ENCODE measurements at places on chromosomes 4 and X.

- ATAC-seq = no peak
These were observed 38.7 kb downstream of the ARHGEF9 start for GRCh38 chrX:63746278-63746677.

- no peak for ATAC-seq
These were observed 641.3 kb downstream of the RPA4 start for GRCh38 chrX:97524997-97525396.

GRCh38 chrX:68420559-68420958 lies 12.7 kb downstream of the OPHN1 start:
- ATAC-seq = no peak

DNA sequence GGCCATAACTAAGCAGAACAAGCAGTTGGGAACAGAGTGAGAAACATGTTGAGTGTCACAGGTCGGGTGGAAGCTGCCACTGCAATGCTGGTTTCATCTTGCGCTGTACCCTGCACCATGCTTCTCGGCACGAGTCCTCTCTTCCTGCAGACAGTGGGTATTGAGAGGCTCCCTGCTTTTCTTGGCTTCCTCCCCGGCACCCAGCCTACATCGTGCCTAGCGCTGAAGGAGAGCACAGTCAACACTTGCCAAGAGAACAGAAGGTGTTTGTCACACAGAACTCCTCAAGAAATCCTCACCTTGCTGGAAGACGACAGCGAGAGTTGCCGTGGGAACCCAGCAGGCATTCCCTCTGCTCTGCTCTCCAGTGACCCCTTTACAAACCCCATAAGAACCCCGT lies 53.6 kb downstream of the EVC2 start:
- ATAC-seq = no peak

DNA sequence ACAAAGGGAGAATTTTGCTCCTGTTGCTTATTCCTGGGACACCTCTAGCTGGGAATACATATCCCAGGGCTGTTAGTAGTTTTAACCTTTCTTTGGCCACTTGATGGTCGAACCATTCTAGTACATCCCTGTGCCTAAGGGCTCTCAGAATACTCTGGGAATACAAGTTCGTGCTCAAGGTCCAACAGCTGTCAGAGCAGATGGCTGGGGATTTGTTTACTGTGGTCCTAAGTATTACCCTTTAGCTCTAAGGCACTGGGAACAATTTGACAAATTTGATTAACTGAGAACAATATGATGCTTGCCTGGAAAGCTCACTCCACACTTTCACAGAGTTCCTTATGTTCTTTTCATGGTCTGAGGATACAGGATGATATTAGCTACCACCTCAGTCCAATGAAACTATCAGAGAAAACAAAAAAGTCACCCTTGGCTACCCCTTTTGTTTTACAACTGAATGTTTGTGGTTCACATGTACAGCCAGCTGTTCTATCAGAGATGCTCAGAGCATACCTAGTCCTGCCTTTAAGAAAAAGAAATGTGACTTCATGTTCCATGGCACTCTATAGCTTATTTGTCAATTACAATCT lies 47.4 kb upstream of the PHOX2B start:
- ATAC-seq = no peak

DNA sequence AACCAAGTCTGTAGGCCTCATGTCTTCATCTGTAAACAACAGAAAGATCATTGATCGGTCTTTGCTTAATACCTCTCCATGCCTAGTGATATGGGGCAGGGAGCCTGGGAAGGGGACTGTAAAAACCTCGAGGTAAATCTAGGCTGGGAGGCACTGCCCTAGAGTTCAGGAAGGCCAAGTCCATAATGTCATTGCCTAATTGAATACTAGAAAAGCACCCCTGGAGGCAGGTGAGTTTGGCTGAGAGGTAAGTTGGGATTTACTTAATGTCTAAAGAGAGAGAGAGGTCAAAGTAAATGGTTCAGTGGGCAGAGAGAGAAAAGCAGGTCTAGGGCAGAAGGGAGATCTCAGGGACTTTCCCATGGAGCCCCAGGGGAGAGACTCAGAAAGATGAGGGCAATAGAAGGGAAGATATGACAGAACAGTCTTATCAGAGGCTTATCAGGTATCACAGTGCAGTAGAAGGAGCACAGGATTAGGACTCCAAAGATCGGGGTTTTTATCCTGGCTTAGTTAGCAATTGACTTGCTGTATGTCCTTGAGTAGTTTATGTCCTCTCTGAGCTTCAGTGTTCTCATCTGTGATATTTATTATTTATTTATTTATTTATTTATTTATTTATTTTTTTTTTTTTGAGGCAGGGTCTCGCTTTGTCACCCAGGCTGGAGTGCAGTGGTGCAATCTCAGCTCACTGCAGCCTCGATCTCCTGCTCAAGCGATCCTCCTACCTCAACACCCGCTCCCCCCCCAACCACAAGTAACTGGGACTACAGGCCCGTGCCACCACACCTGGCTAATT lies 85.2 kb downstream of the SLC16A2 start:
- no peak for ATAC-seq

DNA sequence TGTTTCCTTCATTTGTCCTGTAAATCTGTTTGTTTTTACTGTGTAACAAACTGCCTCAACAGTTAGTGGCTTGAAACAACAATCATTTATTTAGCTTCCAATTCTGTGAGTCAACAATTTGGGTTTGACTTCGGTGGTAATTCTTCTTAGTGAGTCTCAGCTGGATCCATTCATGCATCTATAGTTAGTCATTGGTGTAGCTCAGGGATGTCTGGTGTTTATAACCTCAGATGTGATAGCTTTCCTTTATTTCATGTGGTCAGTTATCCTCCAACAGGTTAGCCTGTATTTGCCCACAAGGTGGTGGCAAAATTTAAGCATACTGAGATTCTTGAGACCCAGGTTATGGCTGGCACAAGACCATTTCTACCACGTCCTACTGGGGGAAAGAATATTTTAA lies 1267.2 kb downstream of the RAPGEF2 start:
- no peak for ATAC-seq

DNA sequence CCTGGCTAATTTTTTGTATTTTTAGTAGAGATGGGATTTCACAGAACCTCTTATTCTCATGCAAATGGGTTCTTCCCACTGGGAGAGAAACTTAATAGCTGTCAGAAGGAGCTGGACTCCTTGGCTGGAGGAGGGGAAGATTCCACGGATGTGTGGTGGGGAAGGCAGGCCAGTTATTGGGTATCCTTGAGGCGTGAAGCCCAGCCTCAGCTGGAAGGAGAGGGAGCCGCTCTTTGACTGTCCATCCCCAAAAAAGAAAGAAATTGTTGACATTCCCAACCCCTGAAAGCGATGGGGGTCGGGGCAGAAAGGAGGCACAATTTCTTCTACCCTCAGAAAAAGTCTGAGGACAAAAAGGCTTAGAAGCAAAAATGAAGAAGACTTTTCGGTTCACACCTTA lies 983.1 kb upstream of the PABPC4L start:
- ATAC-seq = no peak

- ATAC-seq = no peak
These were observed 21.7 kb upstream of the CD38 start for GRCh38 chr4:15756361-15756861.

- no peak for ATAC-seq
These were observed 20.3 kb upstream of the HGFAC start for GRCh38 chr4:3421470-3421869.

DNA sequence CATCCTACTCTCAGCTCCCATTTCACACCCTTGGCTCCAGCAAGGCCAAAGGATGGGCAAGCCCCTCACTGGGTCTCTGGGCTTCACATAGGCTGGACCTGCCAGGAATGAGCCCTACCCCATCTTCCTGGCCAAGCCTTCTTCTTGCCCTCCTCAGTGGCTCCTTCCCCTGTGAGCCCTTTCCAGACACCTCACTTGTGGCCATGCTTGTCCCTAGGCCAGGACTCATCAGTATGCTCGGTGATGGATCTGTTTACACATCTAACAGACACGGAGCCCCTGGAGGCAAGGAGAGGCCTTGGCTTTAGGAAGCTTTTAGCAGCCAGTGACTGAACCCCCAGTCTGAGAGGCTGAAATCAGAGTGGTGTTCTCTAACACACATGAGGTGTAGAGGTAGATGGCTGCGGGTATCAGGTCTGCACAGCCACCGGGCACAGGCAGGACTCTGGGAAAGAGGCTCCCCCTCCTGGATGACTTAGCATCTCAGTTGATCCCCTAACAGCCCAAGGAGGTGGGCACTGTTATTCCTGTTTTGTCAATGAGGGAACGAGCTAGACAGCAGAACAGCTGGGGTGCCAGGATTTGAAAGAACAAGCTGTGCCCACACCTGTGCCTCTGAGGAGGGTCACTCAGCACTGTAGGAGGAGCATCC lies 44.8 kb downstream of the PPP2R2C start:
- ATAC-seq = no peak

GRCh38 chrX:100408713-100409609 lies 1.1 kb downstream of the PCDH19 start:
- ATAC-seq = no peak

GRCh38 chr4:177569434-177569833 lies 127.2 kb upstream of the AGA start:
- no peak for ATAC-seq

DNA sequence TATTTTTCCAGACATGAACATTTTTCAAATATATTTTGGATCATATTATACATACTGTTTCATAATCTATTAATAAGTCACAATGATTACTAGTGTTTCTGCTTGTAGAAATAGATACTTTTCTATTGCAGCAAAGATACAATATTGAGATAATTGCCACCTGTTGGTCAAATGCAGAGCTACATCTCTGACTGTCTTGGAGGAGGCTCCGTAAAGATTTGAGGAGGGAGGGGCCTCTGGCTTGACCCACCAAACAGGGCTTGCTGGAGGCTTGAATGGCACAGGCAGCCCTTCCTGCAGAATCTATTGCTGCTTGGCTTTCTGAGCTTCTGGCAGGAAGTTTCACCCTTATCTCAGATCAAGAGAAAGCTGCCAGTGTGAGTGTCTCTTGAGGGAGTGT lies 99.3 kb upstream of the ARMCX2 start:
- no peak for ATAC-seq

- no peak for ATAC-seq
These were observed 6.2 kb upstream of the RTL3 start for GRCh38 chrX:78665342-78665741.

GRCh38 chr4:81039351-81039972 lies 9.0 kb downstream of the BMP3 start:
- ATAC-seq = no peak

DNA sequence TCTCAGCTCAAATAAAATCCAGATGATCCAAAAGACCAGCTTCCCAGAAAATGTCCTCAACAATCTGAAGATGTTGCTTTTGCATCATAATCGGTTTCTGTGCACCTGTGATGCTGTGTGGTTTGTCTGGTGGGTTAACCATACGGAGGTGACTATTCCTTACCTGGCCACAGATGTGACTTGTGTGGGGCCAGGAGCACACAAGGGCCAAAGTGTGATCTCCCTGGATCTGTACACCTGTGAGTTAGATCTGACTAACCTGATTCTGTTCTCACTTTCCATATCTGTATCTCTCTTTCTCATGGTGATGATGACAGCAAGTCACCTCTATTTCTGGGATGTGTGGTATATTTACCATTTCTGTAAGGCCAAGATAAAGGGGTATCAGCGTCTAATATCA lies 18.7 kb upstream of the TLR8 start:
- ATAC-seq = no peak

DNA sequence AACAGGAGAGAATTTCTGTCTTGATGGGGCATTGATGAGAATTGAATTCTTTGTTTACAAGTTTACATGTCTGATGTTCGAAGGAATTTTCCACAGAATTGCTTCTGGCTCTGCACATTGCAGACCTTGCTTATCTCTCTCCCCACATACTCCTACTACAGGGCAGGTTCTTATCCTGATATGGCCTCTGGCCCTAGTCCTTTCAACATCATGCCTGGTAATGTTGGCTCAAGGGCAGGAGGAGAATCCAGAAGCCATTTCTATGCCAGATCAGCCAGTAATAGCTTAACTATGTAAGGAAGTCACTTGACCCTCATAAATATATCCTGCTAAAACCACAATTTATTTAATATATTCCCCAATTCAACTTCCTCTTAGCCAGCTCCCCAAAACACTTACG lies 24.3 kb upstream of the TSPAN5 start:
- ATAC-seq = no peak

- peak; percentile 6 for ATAC-seq
These were observed 973 bp downstream of the STK32B start for GRCh38 chr4:5052204-5052702.

GRCh38 chrX:33831211-33831610 lies 300.9 kb downstream of the FAM47A start:
- no peak for ATAC-seq

- no peak for ATAC-seq
These were observed 204.9 kb upstream of the PPARGC1A start for GRCh38 chr4:24094726-24095125.

- ATAC-seq = no peak
These were observed 1.2 kb downstream of the PRKX start for GRCh38 chrX:3712051-3712869.

DNA sequence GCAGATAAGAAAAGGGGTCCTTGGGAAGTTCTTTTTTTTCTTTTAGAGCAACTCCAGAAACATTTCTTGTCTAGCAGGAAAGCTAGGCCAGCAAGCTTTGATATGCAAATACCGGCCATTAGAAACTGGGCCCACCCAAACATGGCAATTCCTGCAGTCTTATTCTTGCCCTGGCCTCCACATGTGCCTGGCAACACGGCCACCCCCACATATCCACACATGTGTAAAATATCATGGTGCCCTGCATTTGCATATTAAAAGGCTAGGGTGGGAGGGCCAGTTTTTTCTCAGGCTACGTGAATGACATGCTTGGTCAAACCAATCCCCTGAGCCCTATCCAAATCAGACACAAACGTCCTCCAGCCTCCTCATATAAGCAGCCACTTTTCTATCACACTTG lies 171.7 kb upstream of the ZCCHC13 start:
- no peak for ATAC-seq

DNA sequence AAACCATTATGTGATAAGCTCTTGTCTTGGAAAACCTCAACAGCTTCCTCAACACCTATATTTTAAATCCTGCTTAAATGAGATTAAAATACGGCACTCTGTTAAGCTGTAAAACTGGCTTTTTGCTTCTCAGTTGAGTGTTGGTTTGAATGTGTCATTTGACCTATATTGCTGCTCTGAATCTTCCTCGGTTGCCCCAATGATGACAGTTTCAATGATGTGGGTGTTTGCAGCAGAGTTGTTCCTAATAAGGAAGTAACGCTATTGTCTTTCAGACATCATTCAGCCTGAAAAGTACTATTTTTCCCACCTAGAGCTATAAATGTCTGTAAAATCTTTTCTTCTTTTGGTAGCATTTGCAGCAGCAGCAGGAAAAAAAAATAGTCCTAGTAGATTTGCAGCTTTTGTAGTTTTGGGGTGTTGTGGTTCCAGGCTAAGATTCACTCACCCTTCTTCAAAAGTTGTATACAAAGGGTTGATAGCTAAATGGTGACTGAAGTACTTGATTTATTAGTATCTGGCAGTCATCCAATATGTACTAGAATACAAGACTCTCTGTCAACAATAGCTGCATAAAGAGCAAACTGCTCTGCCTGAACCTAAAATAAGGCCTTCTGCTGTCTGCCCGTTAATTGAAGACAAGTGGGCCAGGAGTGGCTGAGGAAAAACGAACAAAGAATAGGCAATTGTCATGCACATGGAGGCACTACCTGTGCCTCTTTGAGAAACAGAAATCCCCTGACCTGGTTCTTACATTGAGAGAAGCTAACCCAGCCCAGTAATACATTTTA lies 333.1 kb downstream of the IL1RAPL1 start:
- ATAC-seq = no peak
